ENCODE measurements at places on chromosomes 13 and 19.

- DNase-seq, result peak; percentile 77
These were observed 7.0 kb downstream of the CUL4A start for GRCh38 chr13:113216254-113217048.

DNA sequence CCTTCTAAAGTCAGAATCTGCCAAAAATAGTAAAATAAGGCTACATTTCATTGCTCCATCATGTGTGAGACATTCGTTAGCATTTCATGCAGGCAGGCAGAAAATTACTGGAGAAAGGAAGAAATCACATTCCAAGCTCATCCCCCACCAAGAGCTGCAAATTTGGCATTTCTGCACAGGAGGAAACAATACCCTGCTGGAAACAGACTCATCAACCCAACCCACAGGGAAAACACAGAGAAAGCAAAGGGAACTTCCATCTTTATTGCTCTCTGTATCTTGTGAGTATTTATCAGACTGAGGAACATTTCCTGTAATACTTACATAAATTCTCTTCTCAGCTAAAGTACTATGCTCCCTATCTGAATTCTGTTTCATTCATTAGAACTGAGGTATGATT lies 95.7 kb downstream of the KCTD12 start:
- no peak for DNase-seq

DNA sequence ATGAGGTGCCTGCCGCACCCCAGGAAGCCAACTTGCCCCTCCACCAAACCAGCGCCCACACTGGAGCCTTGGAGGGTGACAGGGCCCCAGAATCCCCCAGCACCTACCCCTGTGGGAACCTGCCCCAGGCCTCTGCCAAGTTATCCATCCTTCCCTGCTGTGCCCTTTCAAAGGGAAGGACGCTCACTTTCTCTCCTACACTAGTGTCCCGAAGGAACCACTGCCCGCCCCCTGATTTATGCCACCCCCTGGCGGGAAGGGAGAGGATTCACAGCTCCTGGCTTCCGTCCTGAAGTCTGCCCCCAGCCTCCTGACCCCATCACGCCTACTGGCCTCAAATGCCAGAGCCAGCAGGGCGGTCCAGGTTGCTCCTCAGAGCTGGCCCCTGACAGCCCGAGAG lies 1.4 kb downstream of the EVI5L start:
- no peak for DNase-seq

GRCh38 chr13:69319656-69320055 lies 788.0 kb upstream of the ATXN8OS start:
- no peak for DNase-seq

GRCh38 chr13:49607761-49608160 lies 20.5 kb upstream of the ARL11 start:
- no peak for DNase-seq

DNA sequence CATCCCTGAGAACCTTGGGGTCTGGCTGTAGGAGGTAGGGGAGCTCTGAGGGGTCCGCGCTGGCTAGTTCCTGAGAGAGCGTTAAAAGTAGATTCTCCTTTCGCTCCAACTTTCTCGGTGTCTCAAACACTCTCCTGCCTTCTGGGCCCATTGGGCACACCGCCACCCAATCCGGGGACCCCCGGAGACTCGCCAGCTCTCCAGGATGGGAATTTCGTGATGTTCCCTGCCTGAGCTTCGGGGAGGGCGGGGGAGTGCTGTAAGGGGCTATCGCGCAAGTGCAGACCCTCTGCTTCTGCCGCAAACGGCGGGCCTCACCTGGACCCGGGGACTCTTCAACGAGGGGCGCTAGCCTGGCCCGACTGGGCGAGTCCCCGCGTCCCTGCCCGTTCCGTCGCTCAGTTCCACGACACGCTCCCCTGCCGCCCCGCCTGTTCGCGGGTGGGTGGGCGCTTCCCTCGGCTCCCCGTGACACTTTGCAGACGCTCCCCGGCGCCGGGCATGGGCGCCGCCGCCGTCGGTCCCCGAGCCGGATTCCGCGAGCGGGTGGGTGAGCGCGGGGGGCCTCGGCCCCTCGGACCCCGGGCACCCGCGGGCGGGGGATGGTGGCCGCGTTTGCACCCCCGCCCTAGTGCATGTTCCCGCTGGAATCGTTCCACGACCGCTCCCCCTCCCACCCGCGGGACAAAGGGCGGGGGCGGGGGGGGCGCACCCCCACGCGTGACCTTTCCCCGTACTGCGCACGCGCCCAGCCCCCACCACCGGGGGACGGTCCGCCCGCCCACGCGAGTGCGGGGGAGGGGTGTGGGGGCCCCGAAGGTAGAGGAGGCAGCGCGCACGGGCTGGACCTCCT lies at the start of gene CCDC106:
CCDC106 (plus strand) TSS at position 481 of the 853 bp plus-strand sequence. CDS start 835 bp downstream, outside the sequence.
- DNase-seq, result peak; percentile 45

- DNase-seq, result no peak
These were observed 95.0 kb upstream of the STARD13 start for GRCh38 chr13:33380487-33381079.

DNA sequence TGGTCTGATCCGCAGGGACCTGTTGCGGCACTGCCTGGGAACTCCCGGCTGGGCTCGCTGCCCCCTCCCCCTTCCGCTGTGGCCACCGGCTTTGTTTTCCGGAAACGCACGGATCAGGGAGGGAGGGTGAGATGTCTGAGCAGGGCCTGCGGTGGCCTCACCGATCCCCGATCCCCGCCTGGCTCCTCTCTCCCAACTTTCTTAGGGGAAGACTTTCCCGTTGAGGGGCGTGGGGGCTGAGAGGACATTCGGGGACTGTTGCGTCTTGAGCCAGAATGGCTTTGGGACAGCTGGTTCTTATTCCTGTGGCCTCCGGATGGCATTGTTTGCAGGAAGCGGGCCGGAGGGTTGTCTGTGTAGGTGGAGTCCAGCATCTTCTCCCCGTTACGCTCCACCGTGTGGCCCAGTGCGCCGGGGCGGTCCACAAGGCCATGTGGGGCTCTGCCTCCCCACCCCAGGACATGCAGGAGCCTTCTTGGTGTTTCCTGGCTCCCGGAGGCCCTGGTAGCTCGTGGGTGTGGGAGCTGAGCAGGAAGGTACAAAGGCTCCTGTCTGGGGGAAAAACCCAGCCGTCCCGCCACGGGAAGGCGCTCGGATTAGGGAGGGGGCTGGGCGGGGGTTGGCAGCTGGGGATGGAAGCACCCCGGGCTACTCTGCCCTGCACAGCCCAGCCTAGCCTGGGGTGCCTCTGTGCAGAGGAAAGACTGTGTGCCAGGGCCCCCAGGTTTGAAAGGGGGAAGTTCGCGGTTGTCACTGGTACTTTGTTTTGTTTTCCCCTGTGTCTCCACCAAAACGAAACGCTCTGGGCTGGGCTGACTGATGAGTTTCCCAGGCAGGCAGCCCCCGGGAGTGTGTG lies 1.3 kb downstream of the CSNK1G2 start:
- DNase-seq, result peak; percentile 36

GRCh38 chr13:34431827-34432581 lies 510.1 kb upstream of the NBEA start:
- DNase-seq, result peak; percentile 21

- peak; percentile 89 for DNase-seq
These were observed 73.8 kb downstream of the MAP4K1 start for GRCh38 chr19:38543807-38544568.

DNA sequence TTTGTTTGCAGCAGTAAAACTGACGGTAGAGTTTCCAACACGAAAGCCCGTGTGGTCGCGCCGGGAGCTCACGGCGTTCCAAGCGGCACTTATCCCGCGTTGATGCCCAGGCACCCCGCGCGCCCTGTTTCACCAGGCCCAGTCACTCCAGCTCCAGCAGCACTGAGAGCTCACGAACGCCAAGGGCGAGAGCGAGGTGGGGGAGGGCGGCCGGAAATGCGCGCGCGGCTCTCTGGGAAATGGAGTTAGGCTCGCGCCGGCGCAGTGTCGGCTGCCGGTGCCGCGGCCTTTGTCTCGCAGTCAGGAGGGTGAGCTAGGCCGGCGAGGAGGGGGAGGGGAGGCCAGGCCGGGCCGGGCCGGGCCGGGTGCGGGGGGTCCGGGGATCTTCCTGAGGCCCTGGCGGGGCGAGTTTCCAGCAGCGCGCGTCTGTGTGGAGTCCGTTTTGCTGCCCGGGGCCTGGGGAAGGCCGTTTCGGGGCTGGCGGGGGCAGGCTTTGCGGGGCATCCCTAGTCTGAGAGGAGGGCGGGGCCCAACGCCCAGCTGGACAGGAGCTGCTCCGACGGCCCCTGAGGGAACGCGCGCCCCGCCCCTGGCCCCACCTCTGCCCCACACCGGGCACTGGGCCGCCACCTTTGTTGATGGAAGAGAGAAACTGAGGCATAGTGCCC lies at the start of gene ZNF135:
ZNF135 (plus strand) TSS at position 280 of the 668 bp plus-strand sequence. CDS start 721 bp downstream, outside the sequence.
- no peak for DNase-seq

GRCh38 chr13:71695662-71696061 lies 171.3 kb downstream of the DACH1 start:
- no peak for DNase-seq

DNA sequence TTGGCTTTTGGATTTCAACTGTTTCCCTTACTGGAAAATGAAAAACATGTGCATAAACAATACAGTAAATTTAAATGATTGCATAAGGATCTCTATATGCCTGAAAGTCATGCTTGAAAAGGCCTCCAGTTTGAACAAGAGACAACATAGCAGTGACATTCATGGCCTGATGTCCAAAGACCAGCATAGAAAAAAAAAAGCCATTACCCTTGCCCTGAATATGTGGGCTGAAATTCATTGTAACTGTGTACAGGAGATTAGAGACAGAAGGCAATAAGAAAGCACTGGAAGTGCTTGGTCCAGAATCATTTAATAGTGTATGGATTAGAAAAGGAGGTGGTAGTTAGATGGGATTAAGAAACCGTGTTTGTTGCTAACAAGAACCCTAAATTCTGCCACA lies 15.4 kb downstream of the MIR17HG start:
- DNase-seq, result no peak

GRCh38 chr13:80348314-80348713 lies 7.4 kb upstream of the SPRY2 start:
- DNase-seq, result no peak

DNA sequence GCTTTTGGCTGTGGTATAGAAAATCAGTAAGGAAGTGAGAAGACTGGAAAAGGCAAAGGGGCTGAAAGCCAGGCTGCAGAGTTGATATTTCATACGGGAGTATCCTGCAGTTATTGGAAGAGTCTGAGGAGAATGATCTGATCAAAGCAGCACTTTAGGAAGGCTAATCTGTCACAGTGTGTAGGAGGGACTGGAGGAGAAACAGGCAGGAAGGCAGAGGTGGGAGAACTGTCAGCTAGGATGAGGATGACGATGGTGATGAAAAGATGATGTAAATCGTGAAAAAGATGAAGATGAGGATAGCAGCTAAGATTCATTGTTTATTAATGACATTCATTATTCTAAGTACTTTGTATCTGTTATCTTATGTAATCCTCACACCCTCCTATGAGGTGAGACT lies 123.0 kb downstream of the DNAJC15 start:
- DNase-seq, result no peak

- no peak for DNase-seq
These were observed 93.4 kb upstream of the KLF12 start for GRCh38 chr13:74227476-74228158.

- DNase-seq, result no peak
These were observed 302.1 kb downstream of the DIAPH3 start for GRCh38 chr13:59861676-59862075.

DNA sequence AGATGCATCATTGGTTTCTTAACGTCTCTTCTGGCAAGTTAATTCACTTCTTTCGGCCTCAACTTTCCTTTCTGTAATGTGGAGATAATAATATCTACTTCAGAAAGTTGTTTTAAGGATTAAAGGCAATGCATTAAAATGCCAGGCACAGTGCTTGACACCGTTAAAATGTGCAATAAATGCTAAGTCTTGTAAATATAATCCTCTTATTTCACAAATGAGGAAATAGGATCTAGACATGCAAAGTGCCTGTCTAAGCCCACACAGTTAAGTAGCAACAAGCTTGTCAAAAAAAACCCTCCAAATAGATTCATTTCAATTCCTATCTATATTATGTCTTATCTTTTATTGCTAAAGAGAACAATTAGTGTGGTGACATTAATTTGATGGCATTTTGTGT lies 86.4 kb upstream of the TSC22D1 start:
- DNase-seq, result no peak

DNA sequence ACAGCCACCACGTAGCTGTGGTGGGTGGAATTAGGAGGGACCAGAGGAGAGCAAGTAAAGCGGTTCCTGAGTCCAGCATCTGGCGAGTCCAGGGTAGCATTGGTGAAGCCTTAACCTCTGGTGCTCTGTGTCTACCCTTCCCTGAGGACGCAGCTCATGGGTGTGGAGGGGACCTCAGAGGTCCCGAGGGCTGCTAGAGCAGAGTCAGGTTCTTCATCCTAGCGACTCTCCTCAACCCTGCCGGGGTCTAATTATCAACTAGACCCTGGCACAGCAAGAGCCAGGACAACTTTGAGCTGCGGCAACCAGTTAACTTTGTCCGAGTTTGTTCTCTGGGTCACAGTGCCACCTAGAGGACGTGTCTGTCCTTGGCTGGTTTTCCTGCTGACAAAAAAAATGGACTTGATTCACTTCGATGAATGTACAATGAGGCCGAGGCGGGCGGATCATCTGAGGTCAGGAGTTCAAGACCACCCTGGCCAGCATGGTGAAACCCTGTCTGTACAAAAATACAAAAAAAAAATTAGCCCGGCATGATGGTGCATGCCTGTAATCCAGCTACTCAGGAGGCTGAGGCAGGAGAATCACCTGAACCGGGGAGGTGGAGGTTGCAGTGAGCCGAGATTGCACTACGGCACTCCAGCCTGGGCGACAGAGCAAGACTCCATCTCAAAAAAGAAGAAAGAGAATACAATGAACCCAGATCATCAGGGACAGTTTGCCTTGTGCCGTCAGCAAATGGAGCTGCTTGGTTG lies 25.0 kb downstream of the TSSK6 start:
- peak; percentile 75 for DNase-seq

DNA sequence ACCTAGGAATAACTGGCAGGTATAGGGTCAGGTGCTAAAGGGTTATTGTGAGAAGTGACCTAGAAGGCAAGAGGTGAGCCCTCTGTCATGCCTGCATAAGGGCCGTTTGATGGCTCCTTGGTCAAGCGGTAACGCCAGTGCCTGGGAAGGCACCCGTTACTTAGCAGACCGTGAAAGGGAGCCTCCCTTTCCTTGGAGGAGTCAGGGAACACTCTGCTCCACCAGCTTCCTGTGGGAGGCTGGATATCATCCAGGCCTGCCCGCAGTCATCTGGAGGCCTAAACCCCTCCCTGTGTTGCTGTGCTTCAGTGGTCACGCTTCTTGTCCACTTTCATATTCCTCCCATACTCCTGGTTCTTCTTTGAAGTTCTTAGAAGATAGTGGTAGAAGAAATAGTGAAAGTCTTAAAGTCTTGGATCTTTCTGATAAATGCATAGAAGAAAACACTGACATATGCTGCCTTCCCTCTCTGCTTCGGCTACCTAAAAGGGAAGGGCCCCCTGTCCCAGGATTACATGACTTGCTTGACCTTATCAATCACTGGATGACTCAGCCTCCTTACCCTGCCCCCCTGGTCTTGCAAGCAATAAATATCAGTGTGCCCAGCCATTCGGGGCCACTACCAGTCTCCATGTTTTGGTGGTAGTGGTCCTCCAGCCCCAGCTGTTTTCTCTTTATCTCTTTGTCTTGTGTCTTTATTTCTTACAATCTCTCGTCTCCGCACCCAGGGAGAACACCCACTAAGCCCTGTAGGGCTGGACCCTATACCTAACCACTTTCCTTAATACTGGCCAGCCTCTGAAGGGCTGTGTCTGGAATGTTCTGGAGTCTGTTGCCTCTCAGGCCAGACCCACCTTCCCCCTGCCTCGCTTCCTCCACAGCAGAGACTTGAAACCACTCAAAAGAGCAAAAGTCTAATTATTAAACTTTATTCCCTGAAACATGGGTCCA lies 16.1 kb upstream of the ABCC4 start:
- DNase-seq, result no peak
